ENCODE measurements at places on chromosomes 6 and 20.

DNA sequence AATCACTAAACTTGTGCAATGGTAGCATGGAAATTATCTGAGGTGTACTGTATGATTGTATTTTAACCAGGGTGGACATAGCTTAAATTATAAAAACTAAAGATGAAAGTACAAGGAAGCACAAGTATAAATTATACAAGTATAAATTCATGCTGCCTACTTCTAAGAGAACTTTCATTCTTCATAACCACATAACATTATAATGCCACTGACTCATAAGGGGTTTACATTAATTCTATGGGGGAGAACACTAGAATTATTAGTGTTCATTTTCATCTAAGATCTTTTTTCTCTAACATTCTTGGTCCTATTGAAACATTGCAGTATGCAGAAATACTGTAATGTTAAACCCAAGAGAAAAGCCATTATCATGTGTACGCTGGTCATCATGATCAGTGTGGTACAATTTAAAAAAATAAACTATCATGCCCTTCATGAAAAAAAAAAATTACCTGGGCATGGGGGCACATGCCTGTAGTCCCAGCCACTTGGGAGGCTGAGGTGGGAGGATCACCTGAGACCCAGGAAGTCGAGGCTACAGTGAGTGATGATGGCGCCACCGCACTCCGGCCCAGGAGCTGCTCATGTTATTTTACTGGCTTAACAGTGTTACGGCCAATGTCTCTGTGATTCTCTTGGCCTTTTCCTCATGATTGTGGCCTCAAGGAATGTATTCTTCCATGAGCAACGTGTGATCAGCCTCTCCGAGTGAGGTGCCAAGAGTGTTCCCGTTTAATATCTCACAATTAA, 25.9 kb upstream of the AHCY start:
- DNase-seq: no peak

- DNase-seq: no peak
These were observed 4.9 kb downstream of the SLC22A2 start for GRCh38 chr6:160253714-160254113.

DNA sequence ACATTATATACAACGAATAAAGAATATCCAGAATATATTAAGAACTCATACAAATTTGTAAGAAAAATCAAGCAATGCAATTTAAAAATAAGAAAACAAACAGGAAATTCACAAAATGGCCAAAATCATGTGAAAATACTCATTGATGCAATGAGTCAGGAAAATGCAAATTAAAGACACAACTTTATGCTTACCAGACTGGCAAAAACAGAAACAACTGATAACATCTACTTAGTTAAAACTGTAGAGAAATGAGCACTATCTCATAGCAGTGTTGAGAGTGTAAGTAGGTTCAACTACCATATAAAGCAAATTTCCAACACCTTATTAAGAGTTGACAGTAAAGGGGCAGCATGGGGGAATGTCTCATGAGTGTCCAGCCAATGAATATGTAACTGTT, 62.3 kb downstream of the SYCP2 start:
- DNase-seq: no peak

DNA sequence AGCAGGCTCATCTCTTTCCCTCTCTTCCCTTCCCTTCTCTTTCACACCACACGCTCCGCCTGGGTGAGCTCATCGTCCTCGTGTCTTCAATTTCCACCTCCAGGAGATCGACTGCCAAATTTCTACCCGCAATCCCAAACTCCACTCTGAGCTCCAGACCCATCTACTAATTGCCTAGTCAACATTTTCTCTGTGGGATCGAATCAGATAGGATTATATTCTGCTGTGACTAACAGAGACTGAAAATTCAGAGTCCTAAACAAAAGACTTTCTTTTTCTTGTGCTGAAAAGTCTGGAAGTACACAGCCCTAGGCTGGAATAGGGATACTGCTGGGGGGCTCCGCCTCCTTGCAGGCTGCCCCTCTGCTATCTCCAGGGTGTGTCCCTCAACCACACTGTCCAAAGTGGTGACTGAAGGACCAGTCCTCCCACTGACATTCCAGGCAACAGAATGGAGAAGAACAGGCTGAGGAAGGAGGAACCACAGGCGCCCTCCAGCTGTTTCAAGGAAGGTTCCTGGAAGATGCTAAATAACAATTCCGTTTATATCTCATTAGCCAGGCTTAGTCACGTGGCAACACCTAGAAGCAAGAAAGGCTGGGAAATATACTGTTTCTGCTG, 5.0 kb upstream of the HSPA12B start:
- no peak for DNase-seq

- no peak for DNase-seq
These were observed 47.1 kb upstream of the PMEPA1 start for GRCh38 chr20:57756921-57757320.

DNA sequence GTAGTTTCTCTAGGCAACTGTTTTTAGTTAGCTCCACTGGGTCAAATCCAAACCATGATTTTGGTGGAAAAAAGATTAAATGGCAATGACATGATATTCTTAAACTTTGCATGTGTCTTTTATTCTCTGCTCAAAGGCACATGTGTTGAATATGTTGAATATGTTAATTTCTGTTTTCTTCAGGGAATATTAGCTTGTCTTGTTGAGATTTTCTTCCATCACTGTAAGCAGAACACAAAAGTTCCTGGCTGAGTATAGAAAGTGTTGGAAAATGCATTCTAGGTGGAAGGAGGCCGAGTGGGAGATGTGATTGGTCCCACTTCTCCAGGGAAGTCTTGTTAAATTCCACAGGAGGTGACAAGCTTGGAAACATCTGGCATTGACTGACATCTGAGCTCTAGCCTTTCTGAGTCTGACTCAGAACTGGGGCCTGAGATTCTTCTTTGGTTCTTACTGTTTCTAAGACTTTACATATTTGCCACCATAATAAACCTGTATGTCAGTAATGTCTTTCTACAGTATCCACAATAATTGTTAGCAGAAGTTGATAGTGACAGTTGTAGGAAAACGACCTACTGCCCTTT, 81.1 kb downstream of the LAMA4 start:
- DNase-seq: no peak

- DNase-seq: peak; percentile 22
These were observed 108.3 kb downstream of the TNFAIP3 start for GRCh38 chr6:137975188-137975940.

DNA sequence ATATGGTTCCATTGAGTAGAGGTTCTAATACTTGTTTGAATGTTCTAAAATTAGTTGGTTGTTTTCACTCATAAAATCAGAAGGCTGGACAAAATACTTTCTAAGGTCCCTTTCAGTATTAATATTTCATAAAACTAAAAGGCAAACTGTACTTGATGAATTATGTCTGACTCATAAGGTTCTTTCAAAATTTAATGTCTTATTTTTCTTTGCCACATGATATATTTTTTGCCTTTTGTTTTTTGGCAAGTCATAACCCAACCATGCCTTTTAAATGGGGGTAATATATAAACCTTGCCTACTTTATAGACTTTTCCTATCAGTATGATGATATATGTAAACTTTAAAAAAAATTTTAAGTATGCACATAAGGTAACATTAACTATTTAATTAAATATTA, 244.7 kb downstream of the PTPRK start:
- DNase-seq: no peak

DNA sequence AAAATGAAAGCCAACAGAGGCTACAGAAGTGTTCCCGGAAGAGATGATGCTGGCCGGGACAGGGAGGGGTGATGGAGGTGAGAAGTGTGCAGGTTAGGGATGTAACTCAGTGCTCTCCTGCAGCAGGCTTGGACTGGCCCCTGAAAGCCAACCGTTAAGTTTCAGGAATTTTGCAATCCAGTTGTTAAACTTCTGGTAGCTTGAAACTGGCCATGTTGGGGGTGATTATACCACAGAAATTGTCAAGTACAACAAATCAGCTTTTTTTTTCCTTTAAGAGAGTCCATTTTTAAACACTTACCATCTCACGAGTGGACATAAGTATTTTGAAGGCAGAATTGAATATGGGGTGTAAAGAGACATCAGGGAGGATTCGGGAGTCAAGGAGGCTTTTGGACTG, 8.8 kb upstream of the SIRPB1 start:
- no peak for DNase-seq

- DNase-seq: no peak
These were observed 3.4 kb downstream of the UBE3D start for GRCh38 chr6:83062225-83062624.

DNA sequence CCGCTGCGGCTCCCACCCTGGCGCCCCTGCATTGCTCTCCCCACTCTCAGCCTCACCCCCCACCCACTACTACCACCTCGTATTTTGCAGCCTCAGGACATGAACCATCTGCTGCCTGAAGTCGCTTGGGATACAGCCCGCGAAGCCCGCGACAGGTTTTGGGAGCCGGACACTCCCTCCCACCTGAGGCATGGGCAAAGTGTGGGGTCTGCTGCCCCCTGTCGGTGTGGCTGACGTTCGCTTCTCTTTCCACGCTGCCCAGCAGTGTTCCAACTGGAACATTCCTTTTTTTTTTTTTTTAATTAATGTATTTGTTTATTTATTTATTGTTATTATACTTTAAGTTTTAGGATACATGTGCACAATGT, 15.3 kb upstream of the LPA start:
- DNase-seq: no peak

GRCh38 chr6:128246472-128247260, 273.7 kb downstream of the PTPRK start:
- DNase-seq: no peak

GRCh38 chr6:33166811-33167210, 25.5 kb downstream of the COL11A2 start:
- DNase-seq: no peak

GRCh38 chr6:93727447-93727846, 308.1 kb upstream of the EPHA7 start:
- no peak for DNase-seq

- DNase-seq: no peak
These were observed 86.3 kb downstream of the ELOVL4 start for GRCh38 chr6:79861023-79861422.

DNA sequence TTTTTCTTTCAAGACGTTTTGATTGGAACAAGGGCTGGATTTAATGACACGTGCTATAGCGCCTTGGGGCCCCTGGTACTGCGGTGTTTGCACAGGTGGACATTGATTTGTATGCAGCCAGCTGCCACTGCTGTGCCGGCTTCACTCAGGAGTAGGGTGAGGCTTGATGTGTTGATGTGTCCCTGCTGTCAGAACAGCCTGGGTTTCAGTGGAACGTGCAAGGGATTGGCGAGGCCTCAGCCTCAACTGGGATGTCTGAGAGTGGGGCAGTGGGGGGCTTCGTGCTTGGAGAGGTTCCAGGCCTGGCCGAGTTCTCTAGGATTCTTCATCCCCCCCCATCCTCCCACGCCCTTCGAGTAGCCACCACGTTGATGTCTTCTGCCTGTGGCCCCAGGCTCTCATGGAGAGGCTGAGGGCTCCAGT, 23.0 kb downstream of the PYGB start:
- DNase-seq: no peak

DNA sequence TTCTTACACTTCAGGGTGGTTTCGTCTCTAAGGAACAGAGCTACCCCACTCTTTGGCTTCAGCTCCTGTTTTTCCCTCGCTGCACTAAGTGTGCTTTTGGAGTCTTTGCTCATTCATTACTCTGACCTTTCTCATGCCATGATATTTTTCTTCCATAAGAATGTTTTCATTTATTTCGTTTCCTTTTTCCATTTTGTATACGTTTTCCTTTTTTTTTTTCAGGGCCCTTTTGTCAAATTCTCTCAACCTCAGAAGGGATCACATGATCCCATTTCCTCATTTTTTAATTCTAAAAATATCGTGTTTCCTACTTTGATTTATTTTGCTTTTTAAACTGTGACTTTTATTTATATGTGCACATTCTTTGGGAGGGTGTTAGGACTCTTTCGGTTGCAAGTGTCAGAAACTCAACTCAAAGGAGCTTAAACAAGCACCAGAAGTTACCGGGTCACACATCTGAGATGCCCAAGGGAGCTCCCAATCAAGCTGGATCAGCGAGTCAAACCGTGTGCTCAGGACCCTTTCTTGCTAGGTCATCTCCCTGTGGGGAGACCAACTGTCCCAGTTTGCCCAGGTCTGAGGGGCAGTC, 40.6 kb downstream of the GCNT2 start:
- DNase-seq: no peak

GRCh38 chr6:42821846-42822245, 40.0 kb downstream of the BICRAL start:
- no peak for DNase-seq

GRCh38 chr6:52927451-52927850, 18.0 kb upstream of the GSTA3 start:
- DNase-seq: no peak

- no peak for DNase-seq
These were observed 122.5 kb downstream of the CARMIL1 start for GRCh38 chr6:25401711-25402110.

- DNase-seq: no peak
These were observed 237.7 kb downstream of the DLL1 start for GRCh38 chr6:170052991-170053821.

DNA sequence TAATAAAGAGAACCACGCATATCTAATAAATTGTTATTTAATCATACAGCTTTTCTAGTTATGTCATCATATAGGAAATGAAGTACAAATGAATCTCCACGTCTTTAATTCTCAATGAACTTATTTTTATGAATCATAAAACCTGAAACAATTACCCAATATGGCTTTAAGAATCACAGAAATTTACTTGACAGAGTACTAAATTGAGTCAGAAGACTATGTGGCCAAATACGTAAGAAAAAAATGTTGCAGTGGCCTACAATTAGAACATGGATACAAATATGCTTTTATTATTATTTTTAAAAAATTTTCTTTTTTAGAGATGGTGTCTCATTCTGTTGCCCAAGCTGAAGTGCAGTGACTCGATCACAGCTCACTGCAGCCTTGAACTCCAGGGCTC, 584.7 kb upstream of the SLC35B3 start:
- DNase-seq: no peak

GRCh38 chr20:52948491-52948890, 23.7 kb upstream of the TSHZ2 start:
- no peak for DNase-seq

- DNase-seq: no peak
These were observed 40.2 kb upstream of the RBM24 start for GRCh38 chr6:17240803-17241500.

DNA sequence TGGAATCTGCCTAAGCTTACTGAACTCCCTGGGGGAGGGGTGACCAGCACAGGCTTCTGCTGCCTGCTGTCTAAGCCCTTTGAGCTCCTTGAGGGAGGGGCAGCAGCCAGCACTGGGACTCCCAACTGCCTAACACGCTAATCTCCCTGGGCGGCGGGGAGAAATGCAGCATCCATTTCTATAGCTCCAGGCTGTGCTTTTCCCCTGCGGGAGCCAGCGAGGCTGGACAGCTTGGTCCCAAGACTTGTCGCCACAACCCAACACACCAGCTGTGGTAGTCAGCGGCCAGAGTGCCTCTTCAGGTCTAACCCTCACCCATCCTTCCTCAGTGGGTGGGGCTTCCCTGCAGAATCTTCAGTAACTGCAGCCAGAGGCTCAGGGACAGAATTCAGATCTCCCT, 64.6 kb downstream of the VGLL2 start:
- DNase-seq: no peak

Data from naive thymus-derived CD4-positive, alpha-beta T cell (primary cell).